A549 treated with CpdA at 1 μM for 4 hours (cell line): ENCODE measurements at places on chromosomes 3 and 15. TPM values are rescaled to one million over a fixed set of nuclear protein-coding genes. Genes with fewer than 3 reads are reported as not detected.

CKMT1A gene
- 1.2 to 3.3 TPM (median 2.4 TPM) in 5 replicates for total RNA-seq

IQGAP1 gene
- 119 to 212 TPM (median 126 TPM) in 5 replicates for total RNA-seq

SEMA5B gene
- 0.17 to 0.40 TPM (median 0.29 TPM) in 5 replicates for total RNA-seq

ALPK3 gene
- total RNA-seq, result 0.03 to 0.21 TPM (median 0.10 TPM) in 5 replicates

GOLGA8R gene
- 0.11 to 0.28 TPM (median 0.22 TPM) in 5 replicates for total RNA-seq

CAND2 gene
- total RNA-seq, result 0.31 to 0.50 TPM (median 0.37 TPM) in 5 replicates

CHRD gene
- total RNA-seq, result 0.11 to 0.27 TPM (median 0.22 TPM) in 5 replicates

LYZL4 gene
- total RNA-seq, result not detected in 5 replicates

ULK4 gene
- 3.8 to 12.9 TPM (median 4.6 TPM) in 5 replicates for total RNA-seq

NR2E3 gene
- total RNA-seq, result 0.17 to 0.38 TPM (median 0.21 TPM) in 4 of 5 replicates, not detected in the other

ROBO1 gene
- 10.0 to 18.3 TPM (median 13.2 TPM) in 5 replicates for total RNA-seq
